Activated CD4-positive, alpha-beta T cell treated with anti-CD3 and anti-CD28 coated beads for 48 hours (primary cell): ENCODE measurements at places on chromosomes 5 and 9.

DNA sequence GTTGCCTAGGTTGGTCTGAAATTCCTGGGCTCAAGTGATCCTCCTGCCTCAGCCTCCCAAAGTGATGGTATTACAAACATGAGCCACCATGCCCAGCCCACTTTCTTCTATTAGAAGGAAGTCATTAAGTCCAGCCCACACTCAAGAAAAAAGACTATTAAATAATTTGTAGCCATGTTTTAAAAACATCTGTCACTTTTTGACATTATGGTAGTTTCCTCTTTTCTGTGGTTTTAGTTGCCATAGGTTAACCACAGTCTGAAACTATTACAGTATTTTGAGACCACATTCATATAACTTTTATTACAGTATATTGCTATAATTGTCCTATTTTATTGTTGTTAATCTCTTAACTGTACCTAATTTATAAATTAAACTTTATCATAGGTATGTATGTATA, 31.9 kb upstream of the C5orf24 start:
- no peak for DNase-seq

- no peak for DNase-seq
Observed at GRCh38 chr9:123026425-123026824, 7.0 kb upstream of the GPR21 start.

DNA sequence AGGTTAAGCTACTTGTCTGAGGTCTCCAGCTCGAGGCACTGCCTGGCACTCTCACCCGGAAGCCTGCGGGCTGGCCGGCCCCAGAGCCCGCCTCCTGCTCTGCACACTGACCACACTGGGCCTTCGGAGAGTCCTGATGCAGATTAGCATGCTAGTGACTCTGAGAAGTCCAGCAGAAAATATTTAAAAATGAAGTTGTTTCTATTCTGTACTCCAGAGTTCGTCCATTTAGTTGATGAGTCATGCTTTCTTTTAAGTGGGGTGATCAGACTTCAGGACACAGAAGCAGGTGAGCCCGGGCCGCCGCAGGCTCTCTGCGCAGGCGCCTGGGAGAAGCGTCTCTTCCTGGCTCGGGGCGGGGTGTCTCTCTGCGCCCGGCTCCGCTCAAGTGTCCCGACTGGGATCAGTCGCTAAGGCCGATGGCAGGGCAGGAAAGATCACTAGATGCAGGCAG, 32.5 kb downstream of the FAM240B start:
- DNase-seq, result peak; percentile 58

- no peak for DNase-seq
Observed at GRCh38 chr9:86046071-86046636, 53.2 kb downstream of the GOLM1 start.

DNA sequence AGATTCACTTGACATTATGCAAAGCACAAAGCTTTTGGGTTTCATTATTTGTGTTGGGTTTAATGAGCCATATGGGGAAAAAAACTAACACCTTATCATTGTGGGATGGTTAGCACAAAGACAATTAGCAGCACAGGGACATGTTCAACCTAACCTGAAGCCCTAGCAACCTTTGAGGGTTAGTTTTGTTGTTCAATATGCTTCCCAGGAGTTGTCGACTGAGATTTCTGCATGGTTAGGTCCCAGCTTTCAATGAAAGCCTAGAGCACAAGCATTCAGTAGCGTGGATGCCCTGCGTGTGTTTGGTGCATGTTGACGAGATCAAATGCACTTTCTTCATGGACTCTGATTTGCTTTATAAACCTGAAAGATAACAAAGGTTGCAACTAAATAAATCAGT, 565.2 kb upstream of the TLE4 start:
- DNase-seq, result no peak

- no peak for DNase-seq
Observed at GRCh38 chr9:120688758-120689157, 25.5 kb downstream of the MEGF9 start.

- no peak for DNase-seq
Observed at GRCh38 chr9:123642291-123643278, 286.6 kb downstream of the CRB2 start.

DNA sequence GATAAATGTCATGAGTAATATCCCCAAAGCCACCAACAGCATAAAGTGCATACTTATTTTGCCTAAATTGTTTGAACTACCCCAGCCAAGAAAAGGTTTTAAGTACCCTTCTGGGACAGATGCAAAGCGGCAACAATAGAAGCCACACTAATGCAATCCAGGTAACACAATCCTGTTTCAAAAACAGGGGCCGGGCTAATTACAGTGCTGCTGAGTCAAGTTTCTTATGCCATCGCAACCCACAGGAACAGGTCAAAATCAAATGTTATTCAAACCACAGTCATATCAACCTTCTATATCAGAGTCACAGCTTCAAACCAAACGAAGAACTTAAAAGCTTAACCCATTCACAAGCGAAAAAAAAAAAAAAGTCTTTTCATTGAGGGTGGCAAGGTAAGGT, 28.3 kb downstream of the EBF1 start:
- no peak for DNase-seq

GRCh38 chr5:176880366-176881020, 18.7 kb downstream of the HK3 start:
- DNase-seq, result no peak

DNA sequence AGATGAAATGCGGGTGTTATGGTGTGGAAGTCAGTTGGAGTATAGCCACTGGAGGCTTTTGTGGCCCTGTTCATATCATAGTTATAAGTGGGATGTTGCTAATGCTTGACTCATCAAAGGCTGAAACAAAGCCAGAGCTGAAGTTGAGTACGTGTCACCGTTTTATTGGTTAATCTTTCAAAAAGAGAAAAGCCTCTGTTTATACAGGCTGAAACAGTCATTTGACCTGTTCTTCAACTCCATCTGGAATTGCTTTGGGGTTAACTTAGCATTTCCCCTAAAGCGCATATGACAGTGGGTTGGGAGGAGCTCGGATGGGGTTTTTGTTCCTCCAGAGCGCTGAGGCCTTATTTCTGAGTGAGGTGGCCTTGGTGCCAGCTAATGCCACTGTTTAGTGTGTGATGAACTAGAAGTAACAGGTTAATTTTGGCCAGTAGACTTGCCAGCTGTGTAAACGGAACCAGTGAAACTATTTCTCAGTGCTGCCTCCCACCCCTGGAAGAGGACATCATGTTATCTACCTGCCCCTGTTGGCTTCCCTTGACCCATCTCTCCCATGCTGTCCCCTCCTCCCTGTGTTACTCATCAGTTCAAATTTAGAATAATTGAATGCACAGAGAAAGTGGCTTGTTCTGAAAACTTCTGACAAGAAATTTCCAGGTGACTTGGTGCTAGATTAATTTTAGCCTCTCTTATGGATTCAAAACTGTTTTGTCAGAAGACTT, 34.2 kb downstream of the MTAP start:
- no peak for DNase-seq

- DNase-seq, result no peak
Observed at GRCh38 chr9:132474253-132474652, 64.2 kb downstream of the CFAP77 start.

DNA sequence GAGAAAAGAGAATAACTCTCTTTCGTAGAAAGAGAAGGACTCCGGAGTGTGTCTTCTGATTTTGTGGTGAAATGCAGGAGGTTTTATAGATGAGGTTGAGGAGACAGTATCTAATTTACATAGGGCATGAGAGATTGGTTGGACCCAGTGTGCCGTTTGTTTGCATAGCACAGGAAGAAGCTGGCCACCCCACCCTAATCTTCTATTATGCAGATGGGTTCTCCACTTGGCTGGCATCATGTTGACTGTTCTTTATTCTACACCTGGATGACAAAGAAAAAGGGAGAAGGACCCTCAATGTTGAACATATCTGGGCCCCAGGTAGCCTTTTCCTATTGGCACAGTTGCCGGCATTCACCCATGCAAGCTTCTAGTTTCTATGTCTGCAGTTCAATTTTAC, 23.2 kb upstream of the MINAR2 start:
- no peak for DNase-seq

- no peak for DNase-seq
Observed at GRCh38 chr9:119052339-119053030, 316.8 kb downstream of the BRINP1 start.

- DNase-seq, result peak; percentile 73
Observed at GRCh38 chr9:128420060-128420650, 502 bp upstream of the CERCAM start.

- no peak for DNase-seq
Observed at GRCh38 chr5:1879292-1880263, 3.1 kb downstream of the IRX4 start.

DNA sequence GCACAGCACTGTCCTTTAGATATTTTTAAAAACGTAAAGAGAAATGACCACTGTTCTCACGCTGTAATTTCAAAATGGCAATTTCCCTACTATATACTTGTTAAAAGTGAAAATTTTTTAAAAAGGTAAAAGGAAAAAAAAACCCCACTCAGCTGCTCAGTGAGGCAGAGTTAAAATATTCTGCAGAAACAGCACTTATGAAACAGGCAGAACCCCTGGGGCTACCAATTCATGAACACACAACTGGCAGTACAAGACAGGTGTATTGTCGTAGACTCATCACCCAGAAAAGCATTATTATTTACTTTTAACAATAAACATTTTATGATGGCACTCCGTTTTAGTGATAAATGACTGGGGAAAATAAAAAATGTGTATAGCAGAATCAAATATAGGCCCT, 1.5 kb upstream of the RASGRF2 start:
- DNase-seq, result no peak
